ENCODE measurements at places on chromosomes 2 and 18.

DNA sequence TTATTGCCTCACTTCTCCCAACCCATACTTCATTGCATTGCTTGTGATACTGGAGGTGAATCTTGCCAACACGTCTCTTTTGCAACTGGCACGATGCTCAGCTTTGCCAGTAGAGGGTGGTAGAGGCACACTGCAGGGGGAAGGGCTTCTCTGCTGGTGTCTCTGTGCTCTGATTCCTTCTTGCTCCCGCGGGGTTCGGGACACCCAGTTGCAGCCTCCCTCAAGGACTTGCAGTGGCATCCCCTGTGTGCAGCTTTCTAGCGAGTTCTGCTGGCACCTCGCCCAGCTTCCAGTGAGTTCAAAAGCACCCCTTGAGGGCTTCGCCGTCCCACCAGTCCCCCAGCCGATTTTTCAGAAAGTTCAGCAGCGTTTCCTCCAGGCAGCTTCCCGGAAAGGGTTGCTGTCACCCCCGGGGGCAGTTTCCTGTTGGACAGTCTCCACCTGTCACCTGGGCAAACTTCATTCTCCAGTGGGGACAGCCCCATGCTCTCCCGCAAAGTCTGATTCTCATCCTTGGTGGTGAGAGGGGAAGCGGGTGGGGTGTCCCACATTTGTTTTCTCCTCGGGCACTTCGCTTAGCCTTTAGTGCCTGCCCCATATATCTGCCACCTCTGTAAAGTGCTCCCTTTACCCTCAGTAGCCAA, 35.4 kb upstream of the EN1 start:
- peaks cover 6% of the 10 kb centered on the region for H3K27me3 ChIP-seq
- peak overlapping the region; percentile 73 for H3K4me3 ChIP-seq
- H3K27ac ChIP-seq = peak overlapping the region; percentile 46
- no peaks in the 10 kb centered on the region for H3K36me3 ChIP-seq

- H3K4me1 ChIP-seq = peaks cover 4% of the 10 kb centered on the region
- H3K27me3 ChIP-seq = peaks cover 10% of the 10 kb centered on the region
- no peaks in the 10 kb centered on the region for H3K36me3 ChIP-seq
- H3K27ac ChIP-seq = no peak overlapping the region
- H3K4me3 ChIP-seq = no peak overlapping the region
Observed at GRCh38 chr18:44876755-44877154, 196.1 kb downstream of the SETBP1 start.

DNA sequence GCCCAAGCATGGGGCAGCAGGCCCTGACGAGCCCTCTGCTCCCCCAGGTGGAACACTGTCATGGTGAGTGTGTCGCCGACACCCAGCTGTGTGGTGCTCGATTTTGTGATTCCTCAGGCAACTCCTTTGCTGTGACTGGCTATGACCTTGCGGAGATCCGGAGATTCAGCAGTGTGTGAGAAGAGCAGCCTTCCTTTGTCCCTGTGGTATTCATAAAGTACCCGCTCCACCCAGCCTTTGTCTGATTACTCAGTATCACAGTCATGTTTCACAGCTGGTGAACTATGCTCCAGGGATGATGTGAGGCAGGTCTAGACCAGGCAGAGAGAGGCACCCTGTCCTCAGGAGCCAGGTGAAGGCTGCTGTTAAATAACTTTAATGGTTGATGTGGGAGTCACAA, 4.0 kb downstream of the WDR54 start:
- H3K4me3 ChIP-seq = no peak overlapping the region
- H3K36me3 ChIP-seq = peaks cover 24% of the 10 kb centered on the region
- peaks cover 27% of the 10 kb centered on the region for H3K4me1 ChIP-seq
- no peak for DNase-seq
- H3K27me3 ChIP-seq = no peaks in the 10 kb centered on the region
- no peak overlapping the region for H3K27ac ChIP-seq

- no peaks in the 10 kb centered on the region for H3K36me3 ChIP-seq
- DNase-seq = peak; percentile 26
- no peak overlapping the region for H3K27ac ChIP-seq
- H3K4me3 ChIP-seq = no peak overlapping the region
Observed at GRCh38 chr18:72830109-72830508, 37.7 kb downstream of the NETO1 start.

DNA sequence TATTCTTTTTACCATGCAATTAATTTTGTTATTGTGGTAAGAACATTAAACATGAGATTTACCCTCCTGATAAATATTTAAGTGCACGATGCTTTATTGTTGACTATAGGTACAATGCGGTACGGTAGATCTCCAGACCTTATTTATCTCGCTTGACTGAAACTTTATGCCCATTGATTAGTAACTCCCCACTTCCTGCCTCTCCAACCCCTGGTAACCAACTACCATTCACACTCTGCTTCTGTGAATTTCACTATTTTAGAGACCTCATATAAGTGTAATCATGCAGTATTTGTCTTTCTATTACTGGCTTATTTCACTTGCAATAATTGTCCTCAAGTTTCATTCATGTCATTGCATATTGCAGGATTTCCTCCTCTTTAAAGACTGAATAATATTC, 195.7 kb upstream of the ID2 start:
- peaks cover 93% of the 10 kb centered on the region for H3K4me1 ChIP-seq
- H3K27me3 ChIP-seq = no peaks in the 10 kb centered on the region
- H3K36me3 ChIP-seq = peaks cover 24% of the 10 kb centered on the region

- no peaks in the 10 kb centered on the region for H3K27me3 ChIP-seq
- H3K4me1 ChIP-seq = no peaks in the 10 kb centered on the region
- no peak overlapping the region for H3K27ac ChIP-seq
- no peaks in the 10 kb centered on the region for H3K36me3 ChIP-seq
Observed at GRCh38 chr18:25827228-25827627, 263.2 kb downstream of the SS18 start.

DNA sequence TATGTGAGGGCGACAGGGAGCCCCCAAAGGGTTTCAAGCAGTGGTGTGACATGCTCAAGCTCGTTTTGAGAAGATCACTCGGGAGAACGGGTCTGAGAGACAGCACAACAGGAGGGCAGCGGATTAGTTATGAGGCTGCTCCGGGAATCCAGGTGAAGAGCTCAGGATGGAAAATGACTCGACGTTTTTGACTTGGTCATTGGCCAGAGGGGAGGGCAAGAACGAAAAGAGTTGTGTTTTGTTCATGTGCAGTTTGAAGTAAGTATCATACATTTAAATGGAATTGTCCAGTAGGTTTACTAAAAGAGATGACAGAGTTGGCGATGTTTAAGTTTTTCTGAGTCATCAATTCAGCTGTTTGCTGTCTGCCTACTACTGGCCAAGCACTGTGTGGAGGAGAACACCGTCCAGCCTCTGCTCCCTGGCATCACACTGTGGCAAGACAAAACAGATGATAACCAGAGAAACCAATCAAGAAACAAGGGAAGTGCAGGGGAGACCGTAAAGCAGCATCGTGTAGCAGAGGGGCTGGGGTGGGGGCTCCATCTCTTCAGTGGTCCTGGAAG, 25.3 kb upstream of the ANXA4 start:
- peaks cover 7% of the 10 kb centered on the region for H3K4me1 ChIP-seq
- H3K27ac ChIP-seq = no peak overlapping the region
- DNase-seq = no peak
- H3K36me3 ChIP-seq = no peaks in the 10 kb centered on the region

Measured in activated CD8-positive, alpha-beta T cell treated with anti-CD3 and anti-CD28 coated beads, Interleukin-2, amount 10 ng/mL, durations not matched to agents 7 days and 5 days (primary cell).